ENCODE measurements at places on chromosomes 6 and 20. TPM values are rescaled to one million over a fixed set of nuclear protein-coding genes. Genes with fewer than 3 reads are reported as not detected.

Gene HLA-DQA1
- 4.3 TPM for polyA plus RNA-seq

Gene KCNK17
- 8.2 TPM for polyA plus RNA-seq

Gene IRF4
- 0.19 TPM for polyA plus RNA-seq

DNA sequence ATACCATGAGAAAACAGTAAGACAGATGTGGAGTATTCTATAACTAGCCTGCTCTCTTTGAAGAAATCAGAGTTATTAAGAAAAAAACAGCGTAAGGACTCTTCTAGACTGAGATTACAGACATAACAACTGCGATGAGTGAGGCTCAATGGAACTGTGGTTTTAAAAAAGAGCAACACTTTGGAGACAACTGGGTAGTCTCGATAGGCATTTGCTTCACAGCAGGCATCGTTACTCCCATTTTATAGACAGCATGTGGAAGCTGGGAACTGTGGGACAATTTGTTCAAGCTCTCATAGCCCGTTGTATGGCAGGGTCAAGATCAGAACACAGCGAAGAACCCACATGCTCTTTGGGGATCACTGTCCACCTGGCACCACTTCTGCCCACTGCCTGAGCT, 4.6 kb downstream of the FKBP1A start:
- DNase-seq, result no peak

DNA sequence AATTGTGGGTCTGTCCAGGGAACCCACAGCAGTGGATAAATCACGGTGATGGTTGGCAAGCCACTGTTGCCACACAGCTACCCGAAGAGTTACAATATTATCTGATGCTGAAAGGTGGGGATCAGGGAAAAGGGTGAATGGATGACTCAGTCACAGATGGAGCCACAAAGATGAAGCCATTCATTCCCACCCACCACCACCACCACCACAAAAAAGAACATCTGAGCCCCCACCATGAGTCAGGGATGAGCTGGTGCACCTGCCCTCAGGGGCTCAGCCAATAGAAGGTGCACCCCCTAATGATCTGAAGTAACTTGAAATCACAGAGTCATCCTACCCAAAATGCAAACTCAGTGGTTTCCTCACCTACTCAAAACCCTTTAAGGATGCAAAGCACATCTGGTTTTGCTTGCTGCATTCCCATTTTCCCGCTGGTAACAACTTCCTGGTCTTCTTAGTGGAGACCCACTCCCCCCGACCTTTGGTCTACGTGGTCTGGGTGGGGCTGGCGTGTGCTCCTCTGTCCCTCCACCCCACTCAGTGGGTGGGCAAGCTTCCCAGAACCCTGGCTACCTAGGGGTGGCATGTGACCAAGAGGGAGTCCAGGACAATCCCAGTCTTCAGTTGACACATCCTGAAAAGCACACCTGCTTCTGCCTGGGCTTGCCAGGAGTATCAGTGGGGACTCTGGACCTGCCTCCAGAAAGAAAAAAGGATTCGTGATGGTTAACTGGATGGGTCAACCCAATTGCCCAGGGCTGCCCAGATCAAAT, 125.5 kb downstream of the ANKRD60 start:
- no peak for DNase-seq

DNA sequence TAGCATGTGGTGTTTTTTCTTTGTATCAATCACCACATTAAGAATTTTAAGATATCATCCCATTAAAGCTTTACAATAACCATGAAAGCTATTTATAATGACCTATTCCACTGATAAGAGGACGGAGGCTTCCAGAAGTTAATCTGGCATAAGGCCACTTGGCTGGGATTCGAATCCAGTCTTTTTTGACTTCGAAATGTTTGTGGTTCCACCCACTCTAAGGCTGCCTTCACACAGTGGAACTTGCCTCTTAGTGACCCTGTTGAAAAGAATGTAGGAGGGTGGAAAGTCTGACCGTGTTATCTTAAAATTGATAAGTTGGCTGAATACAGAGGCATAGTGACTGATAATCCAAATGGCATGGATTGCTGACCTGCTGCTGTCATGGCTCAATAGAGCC, 959.7 kb downstream of the KIF16B start:
- no peak for DNase-seq

GRCh38 chr6:143099647-143100046, 39.0 kb downstream of the AIG1 start:
- no peak for DNase-seq

GRCh38 chr6:92023410-92023966, 1395.9 kb downstream of the EPHA7 start:
- no peak for DNase-seq
